ENCODE measurements at places on chromosomes 6 and 20. TPM values are rescaled to one million over a fixed set of nuclear protein-coding genes. Genes with fewer than 3 reads are reported as not detected.

PGC gene
- not detected for total RNA-seq

SPATS1 gene
- not detected for total RNA-seq

CGA gene
- total RNA-seq, result not detected

CENPW gene
- 14.3 TPM for total RNA-seq

ZBTB46 gene
- total RNA-seq, result not detected

ARG1 gene
- not detected for total RNA-seq

RIPPLY2 gene
- total RNA-seq, result not detected

METTL24 gene
- not detected for total RNA-seq

SUMO4 gene
- 2.4 TPM for total RNA-seq

CLDN20 gene
- not detected for total RNA-seq

RAE1 gene
- total RNA-seq, result 19.0 TPM

GHRH gene
- not detected for total RNA-seq

ANKRD66 gene
- not detected for total RNA-seq

SLC25A27 gene
- total RNA-seq, result 178 TPM

PRND gene
- total RNA-seq, result not detected

GSTA5 gene
- not detected for total RNA-seq

NKX2-4 gene
- not detected for total RNA-seq

HAO1 gene
- not detected for total RNA-seq

TOMM34 gene
- 42.7 TPM for total RNA-seq

CST2 gene
- total RNA-seq, result not detected

MUC22 gene
- not detected for total RNA-seq
